ENCODE measurements at places on chromosomes 13 and 19. TPM values are rescaled to one million over a fixed set of nuclear protein-coding genes. Genes with fewer than 3 reads are reported as not detected.
A peak's percentile ranks its signal among the peaks of the same experiment; 100 is the strongest.

POGLUT2 gene
- 15.1 TPM for total RNA-seq

- DNase-seq = peak; percentile 97
These were observed 74.9 kb downstream of the SIPA1L3 start for GRCh38 chr19:37981785-37982475.

GRCh38 chr13:66362485-66362884, 867.7 kb downstream of the PCDH9 start:
- DNase-seq = peak; percentile 14

DNA sequence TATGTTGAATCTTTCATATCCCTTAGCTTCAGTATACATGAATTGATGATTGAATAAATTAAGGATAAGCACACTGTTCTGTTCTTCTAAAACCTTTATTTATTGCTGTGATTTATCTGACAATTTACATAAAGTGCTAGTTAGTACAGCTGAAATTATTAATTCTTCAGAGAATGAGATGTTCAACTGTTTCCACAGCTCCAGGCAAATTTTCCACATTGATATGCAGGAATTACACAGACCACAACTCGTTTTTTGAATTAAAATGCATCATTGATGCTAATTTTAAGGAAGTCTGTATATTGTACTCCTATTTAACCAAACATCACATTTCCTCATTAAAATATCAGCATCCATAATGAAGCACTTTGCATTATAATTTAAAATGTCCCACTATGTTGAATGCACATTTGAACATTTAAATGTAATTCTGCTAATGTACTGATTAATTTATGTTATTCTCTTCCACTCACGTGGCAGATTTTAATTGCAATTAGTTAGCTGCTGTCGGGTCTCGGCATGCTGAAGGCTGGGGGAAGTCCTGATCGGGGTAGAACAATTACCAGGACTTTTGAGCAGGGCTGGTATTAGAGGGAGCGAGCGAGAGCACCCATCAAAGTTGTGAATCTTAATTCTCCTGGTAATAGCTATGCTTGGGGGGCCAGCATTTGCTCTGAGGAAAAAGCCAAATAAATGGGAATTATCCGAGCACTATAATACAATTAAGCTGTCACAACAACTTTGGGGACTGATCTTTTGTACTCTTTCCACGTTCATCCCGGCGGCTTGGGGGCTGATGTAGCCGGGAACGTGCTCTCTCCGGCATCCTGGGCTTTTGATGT, 136.7 kb upstream of the TMTC4 start:
- no peak for DNase-seq

DNA sequence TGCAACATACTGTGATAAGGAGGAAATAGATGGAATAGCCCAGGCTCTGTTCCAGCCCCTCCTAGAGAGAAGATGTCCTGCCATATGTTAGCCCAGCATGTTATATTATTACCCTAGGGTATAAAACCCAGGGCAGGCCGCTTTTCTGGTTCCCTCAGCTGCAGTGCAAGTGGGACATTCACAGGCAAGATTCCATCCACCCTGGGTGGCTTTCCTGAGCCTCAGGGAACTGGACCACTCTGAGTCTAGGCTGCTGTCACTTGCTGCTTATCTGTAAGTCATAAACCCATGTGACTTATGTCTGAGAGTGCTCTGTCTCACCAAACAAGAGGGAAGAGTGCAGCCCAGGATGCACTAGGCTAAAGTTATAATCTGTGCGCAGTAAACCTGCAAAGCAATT, 413.2 kb downstream of the MZT1 start:
- no peak for DNase-seq

S1PR5 gene
- total RNA-seq = 1.00 TPM

- no peak for DNase-seq
These were observed 19.9 kb upstream of the ARGLU1 start for GRCh38 chr13:106587787-106588186.

- no peak for DNase-seq
These were observed 1156.7 kb upstream of the PCDH9 start for GRCh38 chr13:68386808-68387207.

- no peak for DNase-seq
These were observed 942.1 kb upstream of the SPRY2 start for GRCh38 chr13:81283062-81283461.

- DNase-seq = peak; percentile 93
These were observed 669.2 kb downstream of the DIAPH3 start for GRCh38 chr13:59494560-59494970.

KLC3 gene
- total RNA-seq = 1.2 TPM

- DNase-seq = no peak
These were observed 43.1 kb downstream of the RASA3 start for GRCh38 chr13:114089341-114089740.

- DNase-seq = no peak
These were observed 1.6 kb downstream of the DNM2 start for GRCh38 chr19:10719466-10719961.

- no peak for DNase-seq
These were observed 165.1 kb downstream of the COG6 start for GRCh38 chr13:39820606-39821005.

DNA sequence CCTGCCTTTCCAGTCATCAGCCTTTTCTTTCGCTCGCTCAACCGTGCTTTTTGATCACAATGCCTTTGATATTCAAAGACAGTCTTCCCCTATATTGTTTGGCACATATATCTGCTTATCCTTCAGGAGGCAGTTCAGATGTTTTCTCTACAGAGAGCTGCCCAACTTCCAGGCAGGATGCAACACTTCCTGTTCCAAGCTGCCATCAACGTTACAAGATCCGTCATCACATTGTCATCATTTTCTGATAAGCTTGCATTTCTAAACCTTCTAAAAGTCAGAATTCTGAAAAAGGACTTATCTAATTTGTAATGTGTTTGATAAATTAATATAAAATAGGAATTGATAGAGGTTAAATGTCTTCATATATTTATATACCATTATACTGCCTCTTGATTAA, 574.2 kb downstream of the TBC1D4 start:
- no peak for DNase-seq

DNA sequence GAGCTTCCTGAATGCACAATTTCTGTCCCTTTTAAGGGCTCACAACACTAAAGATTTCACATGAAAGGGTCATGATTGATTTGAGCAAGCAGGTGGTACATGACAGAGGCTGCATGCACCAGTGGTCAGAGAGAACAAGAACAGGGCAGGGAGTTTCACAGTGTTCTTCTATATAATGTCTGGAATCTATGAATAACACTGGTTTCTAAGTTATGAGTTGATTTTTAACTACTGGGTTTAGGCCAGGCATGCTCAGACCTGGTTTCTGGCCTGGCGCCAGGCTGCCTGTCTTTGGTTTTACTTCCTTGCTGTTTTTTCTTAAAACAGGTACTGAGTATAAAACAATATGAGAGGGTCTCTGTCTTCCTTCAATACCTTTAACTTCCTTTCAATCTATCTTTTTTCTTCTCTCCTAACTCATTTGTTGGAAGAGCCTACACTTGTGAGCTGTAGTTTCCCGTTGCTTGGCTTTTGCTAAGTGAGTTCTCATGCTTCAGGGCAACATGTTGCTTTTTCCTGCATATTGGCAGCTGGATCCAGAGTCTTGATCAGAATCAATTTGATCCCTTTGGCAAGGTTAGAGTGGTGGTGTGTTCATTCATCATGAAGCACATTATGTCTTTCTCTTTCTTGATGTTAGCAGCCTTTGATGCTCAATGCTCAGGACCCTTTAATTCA, 38.5 kb upstream of the FGF14 start:
- no peak for DNase-seq

- peak; percentile 39 for DNase-seq
These were observed 415.8 kb upstream of the KLF12 start for GRCh38 chr13:74550039-74550438.

- peak; percentile 57 for DNase-seq
These were observed 41.2 kb upstream of the USPL1 start for GRCh38 chr13:30576528-30576927.

SUGT1 gene
- 79.3 TPM for total RNA-seq

- DNase-seq = no peak
These were observed 2.5 kb downstream of the KLF2 start for GRCh38 chr19:16327169-16327475.

KLF5 gene
- 21.4 TPM for total RNA-seq

DNA sequence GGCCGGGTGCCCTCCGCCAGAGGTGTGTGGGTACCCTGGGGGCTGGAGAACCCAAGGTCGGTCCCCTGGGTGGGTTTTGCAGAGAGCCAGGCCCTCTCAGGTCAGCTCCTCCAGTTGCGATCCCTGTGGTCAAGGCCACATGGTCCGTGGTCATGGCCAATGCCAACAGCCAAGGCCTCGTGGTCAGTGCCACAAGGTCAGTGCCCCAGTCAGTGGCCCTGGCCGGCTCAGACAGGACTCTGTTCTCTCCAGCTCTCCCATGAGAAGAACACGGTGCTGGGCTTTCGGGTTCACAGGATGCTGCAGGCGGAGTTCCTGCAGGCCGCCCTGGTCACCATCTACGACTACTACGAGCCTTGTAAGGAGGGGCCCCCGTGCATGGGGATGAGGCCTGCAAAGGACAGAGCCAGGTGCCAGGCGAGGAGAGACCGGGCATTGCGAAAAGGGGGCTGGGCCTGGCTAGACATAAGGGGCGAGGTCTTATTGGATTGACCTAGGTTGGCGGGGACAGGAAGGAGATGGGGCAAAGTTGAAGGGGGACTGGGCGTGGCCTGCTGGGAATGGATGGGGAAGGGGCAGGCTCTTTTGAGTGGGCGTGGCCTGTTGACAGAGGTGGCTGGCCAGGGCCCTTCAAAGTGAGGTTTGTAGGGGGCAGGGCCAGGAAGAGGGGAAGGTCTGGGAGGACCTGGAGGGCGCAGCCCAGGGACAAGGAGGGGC, 15.2 kb upstream of the SHFL start:
- no peak for DNase-seq

PRRG2 gene
- total RNA-seq = 1.3 TPM

EID2B gene
- total RNA-seq = 2.1 TPM

GRCh38 chr13:97932647-97933046, 20.8 kb upstream of the IPO5 start:
- DNase-seq = no peak

- no peak for DNase-seq
These were observed 11.6 kb downstream of the TMPRSS9 start for GRCh38 chr19:2371656-2372055.

GRCh38 chr13:33251131-33251661, 34.4 kb downstream of the STARD13 start:
- peak; percentile 99 for DNase-seq
